IMR-90 (cell line): ENCODE measurements at places on chromosomes 7 and 10. TPM values are rescaled to one million over a fixed set of nuclear protein-coding genes. Genes with fewer than 3 reads are reported as not detected.

CTAGE4 gene
- not detected in 2 replicates for total RNA-seq

- DNase-seq = no peak
Measured at GRCh38 chr7:5620459-5620881, 161.0 kb downstream of the RNF216 start.

DNA sequence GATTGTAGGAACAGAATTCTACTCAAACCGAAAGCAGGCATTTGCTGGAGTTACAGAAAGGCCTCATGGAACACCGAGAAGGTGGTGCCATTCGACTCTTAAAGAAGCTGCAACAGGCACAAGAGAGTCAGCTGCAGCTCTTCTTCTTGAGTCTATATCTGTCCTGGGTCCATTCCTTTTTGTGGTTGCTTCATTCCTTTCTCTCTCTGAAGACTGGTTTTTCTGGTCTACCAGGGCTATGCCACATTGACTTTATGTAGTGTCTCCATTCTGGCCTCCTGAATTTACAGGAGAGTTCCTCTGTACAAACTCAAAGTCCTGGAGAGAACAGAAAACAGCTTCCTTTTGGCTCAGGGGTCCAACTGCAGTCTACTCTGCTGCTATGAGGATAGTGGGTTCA is 132.8 kb downstream of the CFTR start:
- DNase-seq = no peak

HMX3 gene
- total RNA-seq = not detected in 2 replicates

- DNase-seq = no peak
Measured at GRCh38 chr7:86947929-86948328, 111.5 kb downstream of the ELAPOR2 start.

GRCh38 chr7:142440906-142441411 is 183.1 kb upstream of the PRSS58 start:
- no peak for DNase-seq

GIMAP1 gene
- not detected in 2 replicates for total RNA-seq

DNA sequence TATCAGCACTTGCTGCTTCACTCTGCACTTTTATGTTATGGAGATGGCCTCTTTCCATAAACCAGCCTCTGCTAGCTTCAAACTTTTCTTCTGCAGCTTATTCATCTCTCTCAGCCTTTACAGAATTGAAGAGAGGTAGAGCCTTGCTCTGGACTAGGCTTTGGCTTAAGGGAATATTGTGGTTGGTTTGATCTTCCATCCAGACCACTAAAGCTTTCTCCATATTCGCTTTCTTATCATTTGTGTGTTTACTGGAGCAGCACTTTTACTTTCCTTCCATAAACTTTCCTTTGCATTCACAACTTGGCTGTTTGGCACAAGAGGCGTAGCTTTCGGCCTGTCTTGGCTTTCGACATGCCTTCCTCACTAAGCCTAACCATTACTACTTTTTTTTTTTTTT is 23.6 kb downstream of the DYDC2 start:
- DNase-seq = no peak

GNGT1 gene
- not detected in 2 replicates for total RNA-seq

- no peak for DNase-seq
Measured at GRCh38 chr10:2936816-2937215, 130.5 kb upstream of the PFKP start.

DNA sequence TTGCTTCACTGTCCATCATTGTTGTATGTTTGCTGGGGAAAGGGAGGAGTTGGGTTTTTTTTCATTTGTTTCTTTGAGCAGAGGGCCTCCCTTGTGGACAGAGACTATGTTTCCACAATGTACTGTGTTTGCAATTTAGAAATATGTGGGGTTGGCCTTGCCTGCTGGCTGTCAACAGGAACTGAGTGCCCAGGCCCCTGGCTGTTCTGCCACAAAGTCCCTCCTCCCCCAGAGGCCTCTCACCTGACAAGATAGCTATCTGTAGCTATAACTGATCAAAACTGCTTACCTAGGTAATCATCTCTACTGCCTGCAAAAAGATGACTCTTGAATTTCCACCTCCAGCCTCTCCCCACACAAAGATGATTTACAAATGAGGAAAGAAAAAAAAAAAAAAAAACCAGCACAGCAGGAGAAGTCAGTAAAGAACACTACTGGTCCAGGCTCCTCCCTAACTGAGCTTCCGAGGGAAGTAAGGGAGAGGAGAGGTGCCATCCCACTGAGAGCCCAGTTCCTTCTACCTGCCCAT is 121.8 kb downstream of the SGMS1 start:
- DNase-seq = no peak

DNA sequence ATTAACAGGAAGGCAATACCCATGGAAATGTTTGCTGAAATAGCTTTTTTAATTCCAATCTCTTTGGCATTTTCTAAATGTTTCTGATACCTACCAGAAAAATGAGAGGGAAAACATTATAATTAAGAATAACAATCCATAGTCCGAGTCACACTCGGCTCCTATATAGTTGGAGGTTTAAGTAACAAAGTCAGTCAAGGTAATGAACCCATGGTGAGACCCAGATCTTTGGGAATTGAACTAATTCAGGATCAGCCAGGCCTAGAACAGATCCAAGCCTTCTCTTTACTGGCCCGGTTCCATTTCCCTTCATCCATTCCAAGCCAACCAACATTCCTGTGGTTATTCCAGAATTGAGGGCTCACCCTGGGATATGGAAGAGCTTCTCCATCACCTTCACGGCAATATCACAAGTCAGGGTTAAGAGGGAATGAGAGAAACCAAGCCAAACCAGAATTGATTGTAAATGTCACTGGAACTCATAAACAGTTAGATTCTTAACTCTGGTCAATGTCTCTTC is 28.3 kb downstream of the ABCB4 start:
- DNase-seq = no peak

- DNase-seq = no peak
Measured at GRCh38 chr10:89894051-89894450, 192.7 kb downstream of the KIF20B start.

DNA sequence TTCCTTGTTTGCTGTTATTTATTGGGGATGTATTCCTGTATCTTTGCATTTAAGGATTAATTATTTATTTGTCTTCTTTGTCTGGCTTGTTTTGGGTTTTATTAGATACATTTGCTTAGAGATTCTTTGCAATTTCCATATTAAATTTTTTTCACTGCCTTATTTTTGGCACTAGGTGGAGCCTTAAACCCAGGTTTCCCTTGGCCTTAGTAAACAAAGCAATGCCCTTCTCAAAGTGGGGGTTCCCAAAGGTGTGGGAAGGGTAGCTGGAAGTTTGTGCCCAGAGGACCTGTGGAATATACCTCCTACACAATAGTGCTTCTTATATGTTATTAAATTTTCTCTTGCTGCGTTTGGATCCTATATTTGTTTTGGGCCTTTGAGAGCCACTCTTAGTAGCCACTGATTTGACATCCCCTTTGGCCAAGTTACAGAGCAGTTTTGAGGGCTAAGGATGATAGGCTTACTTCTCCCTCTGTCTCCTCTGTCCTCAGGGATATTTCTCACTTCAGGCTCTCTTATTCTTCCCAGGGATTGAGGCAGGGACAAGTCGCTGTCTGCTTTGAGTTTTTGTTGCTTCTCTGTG is 162.3 kb downstream of the ITGB1 start:
- peak; percentile 32 for DNase-seq

DNA sequence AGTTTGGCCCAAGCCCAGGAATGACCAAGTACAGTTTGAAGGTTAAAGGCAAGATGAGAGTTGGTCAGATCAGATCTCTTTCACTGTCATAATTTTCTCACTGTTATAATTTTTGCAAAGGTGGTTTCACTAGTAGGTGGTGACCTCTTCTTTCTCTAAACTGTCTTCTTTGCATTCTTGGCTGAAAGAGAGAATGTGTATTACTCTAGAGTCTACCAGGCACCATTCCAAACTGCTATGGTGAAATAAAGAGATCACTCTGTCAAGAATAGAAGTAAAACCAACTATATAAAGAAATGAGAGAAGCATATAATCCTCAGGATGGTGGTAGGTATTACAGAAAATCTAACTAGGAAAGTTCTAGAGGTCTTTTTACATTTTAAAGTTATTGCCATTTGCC is 72.7 kb downstream of the DYNC1I1 start:
- no peak for DNase-seq

GRCh38 chr10:15842556-15843169 is 17.6 kb downstream of the MINDY3 start:
- DNase-seq = peak; percentile 33

- peak; percentile 88 for DNase-seq
Measured at GRCh38 chr10:29535012-29535777, 99.6 kb downstream of the SVIL start.

CFAP58 gene
- 0.36 and 0.83 TPM in 2 replicates for total RNA-seq

- no peak for DNase-seq
Measured at GRCh38 chr10:7563770-7564169, 103.0 kb downstream of the ITIH5 start.

GRCh38 chr7:1052031-1052818 is 7.9 kb downstream of the GPR146 start:
- DNase-seq = no peak

DNA sequence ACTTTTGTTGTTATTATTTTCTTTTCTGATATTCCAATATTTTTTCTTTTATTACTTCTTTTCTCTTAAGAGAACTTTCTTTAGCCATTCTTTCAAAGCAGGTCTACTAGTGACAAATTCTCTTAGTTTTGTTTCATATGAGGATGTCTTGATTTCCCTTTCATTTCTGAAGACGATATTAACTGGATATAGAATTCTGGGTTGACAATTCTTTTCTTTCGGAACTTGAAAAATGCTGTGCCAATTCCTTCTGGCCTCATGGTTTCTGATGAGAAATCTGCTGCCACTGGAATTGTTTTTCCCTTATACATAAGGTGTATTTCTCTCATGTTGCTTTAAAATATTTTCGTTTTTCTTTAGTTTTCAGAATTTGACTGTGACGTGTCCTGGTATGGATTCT is 97.0 kb upstream of the KIF5B start:
- no peak for DNase-seq

DNA sequence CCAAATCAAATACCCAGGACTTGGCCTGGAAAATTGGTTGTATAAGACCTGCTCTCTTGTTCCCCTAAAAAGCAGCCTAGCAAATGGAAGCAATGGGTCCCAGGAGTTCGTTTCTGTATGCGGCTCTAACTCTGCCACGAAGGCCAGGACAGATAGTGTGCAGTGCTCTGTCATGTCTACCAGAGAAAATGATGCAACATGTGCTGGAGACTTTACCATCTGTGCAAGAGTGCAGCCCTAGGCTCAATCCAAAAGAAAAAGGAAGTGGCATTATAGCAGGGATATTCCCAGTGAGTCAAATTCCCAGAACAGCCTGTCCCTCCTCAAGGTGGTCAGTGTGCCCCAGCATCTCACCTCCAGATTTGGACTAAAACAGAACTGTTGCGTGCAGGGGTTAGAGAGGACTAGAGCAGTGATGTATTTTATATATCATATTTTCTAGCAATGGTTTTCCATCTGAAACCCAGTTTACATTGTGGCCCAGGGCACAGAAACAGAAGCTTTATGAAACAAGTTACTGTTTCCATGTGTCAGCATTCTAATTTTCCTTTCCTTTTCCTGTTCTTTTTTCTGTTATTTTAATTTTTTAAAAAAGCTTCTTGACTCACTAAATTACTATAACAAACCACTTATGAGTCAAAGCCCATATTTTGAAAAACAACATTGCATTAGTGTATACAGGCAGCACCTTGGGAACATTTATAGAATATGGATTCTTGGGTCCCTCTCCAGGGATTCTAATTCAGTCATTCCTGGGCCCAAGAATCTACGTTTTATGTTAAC is 311.2 kb downstream of the RNLS start:
- DNase-seq = peak; percentile 43

- peak; percentile 91 for DNase-seq
Measured at GRCh38 chr7:82443547-82444219, at the start of gene CACNA2D1. CACNA2D1 (minus strand) TSS chr7:82443777.

DNA sequence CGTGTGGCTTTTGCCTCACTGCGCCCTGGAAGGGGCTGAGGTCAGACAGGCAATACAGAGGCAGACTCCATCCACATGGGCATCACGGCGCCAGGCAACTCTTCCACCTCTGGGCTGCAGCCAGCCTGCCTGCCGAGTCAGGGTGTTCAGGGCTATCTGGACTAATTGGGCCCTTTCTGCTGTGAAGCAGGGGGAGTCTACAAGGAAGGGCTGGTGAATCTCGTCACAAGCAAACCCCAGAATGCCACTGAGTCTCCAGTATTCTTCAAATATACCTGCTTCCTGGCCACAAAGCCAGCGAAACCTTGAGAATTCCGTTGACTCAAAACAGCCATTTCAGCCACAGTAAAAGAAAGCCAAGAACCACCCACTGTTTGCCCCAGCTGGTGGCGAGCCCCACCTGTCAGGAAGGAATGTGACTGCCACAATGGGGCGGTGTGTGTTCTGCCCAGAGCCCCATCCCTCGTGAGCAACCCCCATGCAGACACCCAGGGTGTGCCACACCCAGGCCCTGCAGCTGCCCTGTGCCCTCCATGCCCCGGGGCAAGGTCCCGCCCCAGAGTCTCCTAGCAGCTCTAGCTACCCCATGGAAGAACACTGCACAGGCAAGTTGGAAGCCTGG is 117.3 kb downstream of the FAM53B start:
- no peak for DNase-seq

- no peak for DNase-seq
Measured at GRCh38 chr10:112812586-112812985, 137.5 kb upstream of the TCF7L2 start.

PNLIPRP3 gene
- total RNA-seq = not detected in 2 replicates

ZNF503 gene
- 0.36 and 0.83 TPM in 2 replicates for total RNA-seq

PTCD1 gene
- total RNA-seq = 2.2 and 2.8 TPM in 2 replicates

GRCh38 chr10:93406364-93407145 is 75.6 kb downstream of the MYOF start:
- peak; percentile 34 for DNase-seq

DNA sequence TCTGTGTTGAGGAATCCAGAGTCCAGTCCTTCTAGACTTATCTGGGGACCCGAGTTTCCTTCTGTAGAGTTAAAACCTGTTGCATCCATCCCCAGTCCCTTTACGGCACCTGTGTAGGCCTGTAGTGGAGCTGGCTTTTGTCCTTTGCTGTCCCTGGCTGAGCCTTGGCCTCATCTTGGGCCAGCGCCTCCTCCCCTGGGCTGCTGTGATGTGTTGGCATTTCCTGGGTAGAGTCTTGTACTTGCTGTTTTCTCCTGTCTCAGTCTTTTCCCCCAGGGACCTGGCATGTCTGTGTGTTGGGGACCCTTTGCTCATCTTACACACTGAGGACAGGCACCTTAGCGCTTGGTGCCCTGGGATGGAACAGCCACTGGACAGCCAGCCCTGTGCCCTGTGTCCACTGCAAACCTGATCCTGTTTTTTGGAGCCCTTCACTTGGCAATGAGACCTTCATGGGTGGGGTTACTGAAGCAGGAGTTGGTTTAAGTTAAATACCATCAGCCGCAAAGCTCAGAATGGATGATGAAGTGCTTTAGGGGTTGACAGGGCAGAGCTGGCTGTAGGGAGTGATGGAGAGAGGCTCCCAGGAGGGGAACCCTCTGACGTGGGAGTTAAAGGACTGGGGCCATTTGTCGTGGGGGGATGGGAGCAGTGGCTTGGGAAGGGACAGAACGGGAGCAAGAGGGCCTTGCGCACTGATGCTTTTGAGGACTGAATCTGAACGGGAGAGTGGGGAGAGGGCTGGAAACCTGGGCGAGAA is 50.9 kb downstream of the CUX1 start:
- no peak for DNase-seq
